ENCODE measurements at places on chromosomes 7 and 10.

- DNase-seq: no peak
These were observed 231.3 kb upstream of the CELF2 start for GRCh38 chr10:10786109-10787090.

- no peak for DNase-seq
These were observed 118.4 kb upstream of the WDR11 start for GRCh38 chr10:120732643-120733313.

- DNase-seq: no peak
These were observed 12.1 kb upstream of the NPVF start for GRCh38 chr7:25240340-25240739.

DNA sequence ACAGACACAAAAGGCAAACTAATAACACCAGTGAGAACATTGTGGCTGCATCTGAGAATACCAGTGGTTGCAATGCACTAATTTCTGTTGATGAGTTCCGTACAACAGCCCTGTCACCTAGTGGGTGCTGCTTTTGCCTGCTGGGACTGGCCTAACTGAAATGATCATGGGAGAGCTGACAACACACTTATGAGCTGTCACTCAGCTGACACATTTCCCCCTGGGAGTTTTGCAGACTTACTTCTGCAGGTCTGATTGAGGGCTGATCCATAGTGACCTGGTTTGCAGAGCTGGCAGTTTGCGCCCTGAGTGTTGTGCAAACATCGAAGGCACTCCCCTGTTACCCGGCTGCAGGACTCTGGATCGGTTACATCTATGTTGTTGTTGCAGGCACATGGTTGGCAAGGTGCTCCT lies 60.6 kb upstream of the LAMB1 start:
- DNase-seq: no peak

- no peak for DNase-seq
These were observed 16.3 kb upstream of the GIMAP6 start for GRCh38 chr7:150648353-150649079.
